CD8-positive, alpha-beta T cell (primary cell): ENCODE measurements at places on chromosomes 1 and 21. TPM values are rescaled to one million over a fixed set of nuclear protein-coding genes. Genes with fewer than 3 reads are reported as not detected.

GRCh38 chr1:100354971-100355394 is 2.7 kb downstream of the CDC14A start:
- DNase-seq, result peak; percentile 30

- no peak for DNase-seq
Observed at GRCh38 chr21:33897098-33897497, 18.5 kb downstream of the ATP5PO start.

PRAMEF14 gene
- total RNA-seq, result not detected

DNA sequence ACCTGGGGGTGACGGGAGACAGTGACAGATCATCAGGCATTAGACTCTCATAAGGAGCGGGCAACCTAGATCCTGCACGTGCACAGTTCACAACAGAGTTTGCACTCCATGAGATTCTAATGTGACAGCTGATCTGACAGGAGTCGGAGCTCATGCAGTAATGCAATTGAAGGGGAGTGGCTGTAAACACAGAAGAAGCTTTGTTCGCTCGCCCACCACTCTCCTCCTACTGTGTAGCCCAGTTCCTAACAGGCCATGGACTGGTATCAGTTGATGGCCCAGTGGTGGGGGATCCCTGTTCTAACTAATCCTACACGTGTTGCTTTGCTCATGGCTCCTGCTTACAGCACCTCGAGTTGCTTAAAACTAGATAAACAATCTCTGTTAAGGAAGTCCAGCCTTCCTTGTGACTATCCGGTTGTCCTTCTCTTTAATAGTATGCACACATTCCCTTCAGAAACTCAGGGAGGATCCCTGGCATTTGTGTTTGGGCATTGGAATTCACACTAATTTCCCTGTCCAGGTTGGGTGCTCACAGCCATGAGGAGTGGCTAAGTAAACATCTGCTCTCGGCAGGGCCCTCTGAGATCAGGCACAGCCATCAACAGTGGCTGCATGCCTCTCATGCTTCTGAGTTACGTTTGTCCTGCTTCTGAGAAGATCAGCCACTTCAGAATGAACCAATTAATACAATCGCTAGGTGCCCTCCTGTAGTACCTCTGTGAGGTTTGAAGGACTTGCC is 21.1 kb upstream of the F3 start:
- DNase-seq, result no peak

FGR gene
- 2.5 TPM for total RNA-seq

DNA sequence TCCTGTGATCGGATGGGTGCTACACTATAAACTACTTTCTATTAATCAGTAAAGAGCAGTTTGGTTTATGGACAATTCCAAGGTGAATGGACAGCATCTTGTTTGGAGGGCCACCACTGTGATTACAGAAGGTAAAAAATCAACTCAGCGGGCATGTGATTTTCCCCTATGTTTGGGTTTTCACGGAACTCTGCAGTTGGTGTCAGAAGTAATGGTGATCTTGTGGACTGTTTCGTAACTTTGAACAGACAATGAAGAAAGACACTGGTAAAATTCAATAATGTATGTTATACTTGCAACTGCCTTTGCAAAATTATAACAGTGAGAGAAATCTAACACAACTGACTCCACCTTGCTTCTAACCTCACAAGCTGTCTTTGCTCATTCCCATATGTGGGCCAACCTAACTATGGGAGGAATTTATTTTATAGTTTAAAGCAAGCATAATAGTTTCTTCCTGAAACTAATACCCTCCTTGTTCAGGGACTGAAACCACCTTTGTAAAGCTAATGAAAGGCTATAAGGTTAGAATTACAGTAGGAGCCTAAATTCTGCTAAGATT is 53.2 kb downstream of the TRIM33 start:
- no peak for DNase-seq

DNA sequence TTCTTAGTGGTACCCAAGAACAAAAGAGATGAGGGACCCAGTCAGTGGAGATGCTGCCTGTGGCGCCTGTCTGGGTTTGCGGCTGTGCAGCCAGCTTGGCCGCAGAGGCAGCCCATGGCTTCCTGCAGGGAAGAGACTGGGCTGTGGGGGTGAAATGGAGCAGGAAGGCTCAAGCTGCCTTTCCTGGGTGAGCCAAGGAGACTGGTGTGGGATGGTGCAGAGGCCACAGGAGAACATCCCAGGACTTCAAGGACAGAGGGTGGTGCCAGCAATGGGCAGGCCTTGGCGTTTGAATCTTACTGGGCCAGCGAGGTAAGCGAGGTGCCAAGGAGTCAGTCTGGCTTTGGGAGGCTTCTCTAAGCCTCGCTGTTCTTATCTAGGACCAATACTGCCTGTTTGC is 26.4 kb downstream of the KCNA10 start:
- no peak for DNase-seq

DNA sequence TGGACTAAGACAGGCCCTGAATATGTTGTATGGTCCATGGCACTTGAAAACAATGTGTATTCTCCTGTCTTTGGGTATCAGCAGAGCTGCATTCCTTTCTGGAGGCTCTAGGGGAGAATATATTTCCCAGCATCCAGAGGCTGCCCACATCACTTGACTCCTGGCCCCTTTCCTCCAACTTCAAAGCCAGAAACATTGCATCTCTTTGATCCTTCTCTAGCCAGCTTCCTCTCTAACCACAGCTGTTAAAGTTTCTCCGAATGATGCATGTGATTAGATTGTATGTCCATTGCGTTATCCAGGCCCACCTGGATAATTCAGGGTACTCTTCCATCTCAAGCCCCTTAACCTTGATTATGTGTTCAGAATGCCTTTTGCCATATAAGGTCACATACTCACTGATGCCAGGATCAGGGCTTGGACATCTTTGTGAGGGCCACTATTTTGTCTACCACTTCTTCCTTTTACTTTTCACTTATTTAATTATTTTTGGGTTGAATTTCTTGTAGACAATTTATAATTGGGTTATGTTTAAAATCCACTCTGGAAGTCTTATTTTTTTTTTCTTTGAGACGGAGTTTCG is 5.3 kb downstream of the CHD1L start:
- no peak for DNase-seq

SFN gene
- total RNA-seq, result 1.1 TPM

ABCG1 gene
- total RNA-seq, result 119 TPM

- DNase-seq, result no peak
Observed at GRCh38 chr1:183810121-183810520, 5.2 kb downstream of the RGL1 start.

LCE6A gene
- total RNA-seq, result not detected

PDE9A gene
- 11.2 TPM for total RNA-seq

DNA sequence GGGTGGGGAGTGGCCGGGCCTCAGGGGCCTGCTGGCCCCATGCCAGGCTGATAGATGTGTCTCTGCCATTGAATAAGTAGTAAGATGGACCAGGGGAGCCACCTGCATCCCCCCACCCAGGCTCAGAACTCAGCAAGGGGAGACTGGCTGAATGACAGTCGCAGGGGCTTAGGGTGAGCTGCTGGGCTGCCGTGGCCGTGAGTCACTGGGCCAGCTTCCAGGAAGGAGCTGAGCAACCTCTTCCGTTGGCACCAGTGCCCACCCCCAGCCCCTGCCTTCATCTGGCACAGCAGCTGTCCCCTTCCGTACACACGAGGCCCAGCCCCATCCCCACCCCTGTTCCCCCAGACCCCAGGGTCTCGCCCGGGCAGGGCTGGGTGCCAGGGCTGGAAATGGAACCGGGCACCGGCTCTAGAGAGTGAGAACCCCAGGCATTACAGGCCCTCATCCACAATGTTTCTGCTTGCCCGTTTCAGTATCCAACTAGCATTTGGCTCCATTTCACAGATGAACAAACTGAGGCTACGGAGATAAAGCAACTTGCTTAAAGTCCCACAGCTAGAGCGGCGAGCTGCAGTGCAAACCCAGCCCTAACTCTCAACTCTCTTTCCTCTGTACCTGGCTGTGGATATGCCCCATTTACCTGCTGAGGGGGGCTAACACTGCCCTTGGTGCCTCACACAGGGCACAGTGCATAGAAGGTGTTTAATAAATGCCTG is 10.2 kb downstream of the WNT4 start:
- no peak for DNase-seq

DNA sequence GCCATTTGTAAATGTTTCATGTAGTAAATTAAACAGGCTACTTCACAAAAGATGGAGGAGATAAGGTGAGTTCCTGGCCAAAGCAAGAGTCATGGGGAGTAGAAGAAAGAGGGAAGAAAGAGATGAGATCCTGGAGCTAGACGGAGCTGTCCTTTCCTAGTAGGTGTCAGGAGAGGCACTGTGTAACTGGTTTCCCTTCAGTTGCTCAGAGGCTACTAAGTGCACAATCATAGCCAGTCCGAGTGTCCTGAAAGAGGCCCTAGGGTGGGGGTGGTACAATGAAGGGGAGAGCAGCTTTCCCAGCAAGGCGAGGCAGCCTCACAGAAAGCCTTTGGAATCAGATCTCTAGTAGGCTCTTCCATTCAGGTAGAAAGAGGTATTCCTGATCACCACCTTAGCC is 390.9 kb downstream of the KCNH1 start:
- no peak for DNase-seq

SLC6A9 gene
- not detected for total RNA-seq
